ENCODE measurements at places on chromosomes 7 and 10. TPM values are rescaled to one million over a fixed set of nuclear protein-coding genes. Genes with fewer than 3 reads are reported as not detected.

Gene CFAP43
- total RNA-seq, result 0.15 TPM

Gene FAM171A1
- total RNA-seq, result 19.8 TPM

Gene IL15RA
- total RNA-seq, result 2.3 TPM

Gene ENO4
- 0.35 TPM for total RNA-seq

Gene KCND2
- total RNA-seq, result not detected

Gene GPR141
- not detected for total RNA-seq

Gene WNT2
- 0.05 TPM for total RNA-seq

Gene TMEM273
- not detected for total RNA-seq

Gene MYO3A
- not detected for total RNA-seq

Gene OR2A42
- total RNA-seq, result not detected

Gene DDX21
- total RNA-seq, result 121 TPM

Gene CBX3
- total RNA-seq, result 223 TPM

Gene TLX1
- total RNA-seq, result not detected

Gene WNT8B
- not detected for total RNA-seq

Gene C10orf62
- total RNA-seq, result 0.08 TPM

Gene FBXO24
- total RNA-seq, result 0.35 TPM

Gene PDZD7
- 1.1 TPM for total RNA-seq

Gene CPA2
- total RNA-seq, result 0.11 TPM

Gene EXOC4
- total RNA-seq, result 24.3 TPM

Gene ESYT2
- 118 TPM for total RNA-seq

Gene MMD2
- not detected for total RNA-seq

Gene APBB1IP
- 5.2 TPM for total RNA-seq

Gene BET1
- total RNA-seq, result 25.2 TPM

Gene TIMM23
- 147 TPM for total RNA-seq

Gene MYL10
- not detected for total RNA-seq

Gene FRMD4A
- 3.0 TPM for total RNA-seq

Gene FBXL13
- total RNA-seq, result 0.21 TPM

Gene BPGM
- 17.4 TPM for total RNA-seq

Gene TUBAL3
- total RNA-seq, result 0.31 TPM

Gene ODAD2
- total RNA-seq, result 0.17 TPM

Gene FAM221A
- 0.32 TPM for total RNA-seq

Gene UTF1
- not detected for total RNA-seq

Gene CREB5
- 5.0 TPM for total RNA-seq

Gene ANKRD7
- total RNA-seq, result 0.13 TPM

Gene CACNB2
- total RNA-seq, result not detected

Gene TAS2R40
- not detected for total RNA-seq

Gene GPRIN2
- 31.3 TPM for total RNA-seq

Gene OR13A1
- total RNA-seq, result not detected

Gene AHCYL2
- 4.8 TPM for total RNA-seq

Gene CCDC3
- total RNA-seq, result 1.4 TPM

Gene SPDYE2
- not detected for total RNA-seq

Gene RBM20
- total RNA-seq, result 3.9 TPM

Gene GRB10
- total RNA-seq, result 53.8 TPM

Gene CNNM1
- total RNA-seq, result 22.8 TPM

Gene INSYN2A
- 1.6 TPM for total RNA-seq

Gene SHTN1
- total RNA-seq, result 20.2 TPM

Gene NRG3
- not detected for total RNA-seq

Gene RAPGEF5
- 0.06 TPM for total RNA-seq

Gene LAMB1
- 104 TPM for total RNA-seq

Gene PON3
- total RNA-seq, result 39.3 TPM

Gene CHST12
- total RNA-seq, result 15.6 TPM

Gene KMT2C
- 9.1 TPM for total RNA-seq

Gene RSPH10B
- total RNA-seq, result 0.06 TPM

Gene NEUROG3
- total RNA-seq, result not detected
